ENCODE measurements at places on chromosomes 12 and 14.

- DNase-seq = no peak
Measured at GRCh38 chr14:101243587-101244338, 317.5 kb upstream of the DIO3 start.

DNA sequence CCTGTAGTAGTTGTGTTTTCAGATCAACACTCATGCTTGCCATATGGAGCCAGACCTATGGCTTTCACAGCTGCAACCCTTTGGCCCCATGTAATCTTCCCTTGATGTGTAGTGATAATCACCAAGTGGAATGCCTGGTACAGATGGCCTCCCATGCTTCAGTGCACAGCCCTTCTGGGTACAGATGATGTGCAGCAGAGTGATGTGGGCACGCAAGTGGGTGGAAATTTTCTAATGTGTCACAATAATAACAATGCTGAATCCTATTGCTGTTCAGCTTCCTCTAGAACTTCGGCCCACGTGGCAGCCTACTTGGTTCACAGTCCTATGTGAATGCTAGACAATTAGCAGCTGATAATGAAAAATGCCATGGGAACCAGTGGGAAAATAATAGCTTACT, 188.1 kb downstream of the SNAPC1 start:
- DNase-seq = no peak

DNA sequence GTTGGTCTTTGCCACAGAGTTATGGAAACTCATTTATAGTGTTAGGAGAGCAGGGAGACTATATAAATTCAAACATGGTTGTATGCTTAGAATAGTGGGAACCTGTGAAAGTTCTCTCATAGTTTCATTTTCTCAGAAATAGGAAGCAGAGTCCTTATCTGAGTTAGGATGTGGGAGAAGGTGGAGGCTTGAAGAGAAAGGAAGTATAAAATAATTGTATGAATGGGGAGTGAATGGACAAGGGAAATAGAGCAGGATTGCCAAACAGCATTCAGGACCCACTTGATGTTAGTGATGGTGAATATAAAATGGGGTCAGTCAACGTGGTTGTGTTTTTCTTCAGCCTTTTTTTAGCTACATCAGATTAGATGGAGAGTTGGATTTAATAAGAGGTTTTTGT, 34.0 kb upstream of the TPH2 start:
- no peak for DNase-seq

- DNase-seq = no peak
Measured at GRCh38 chr12:84348582-84348981, 564.0 kb downstream of the SLC6A15 start.

DNA sequence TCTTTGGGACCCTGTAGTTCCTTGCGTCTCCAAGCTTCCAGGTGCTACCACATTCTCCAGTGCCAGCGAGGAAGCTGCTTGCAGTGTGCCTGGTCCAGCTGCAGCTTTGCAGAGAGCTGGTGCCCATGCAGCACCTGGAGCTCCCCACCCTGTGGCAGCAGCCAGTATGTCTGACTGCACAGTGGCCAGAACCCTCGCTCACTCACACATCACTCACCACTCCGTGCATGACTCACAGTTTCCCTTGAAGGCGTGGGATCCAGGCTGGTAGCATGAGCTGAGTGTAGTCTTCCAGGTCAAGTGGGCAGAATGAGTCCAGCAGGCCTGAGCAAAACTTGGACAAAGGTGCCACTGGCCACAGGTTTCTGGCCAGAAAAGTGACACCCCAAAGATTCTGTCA, 33.6 kb downstream of the SDR9C7 start:
- DNase-seq = peak; percentile 26

DNA sequence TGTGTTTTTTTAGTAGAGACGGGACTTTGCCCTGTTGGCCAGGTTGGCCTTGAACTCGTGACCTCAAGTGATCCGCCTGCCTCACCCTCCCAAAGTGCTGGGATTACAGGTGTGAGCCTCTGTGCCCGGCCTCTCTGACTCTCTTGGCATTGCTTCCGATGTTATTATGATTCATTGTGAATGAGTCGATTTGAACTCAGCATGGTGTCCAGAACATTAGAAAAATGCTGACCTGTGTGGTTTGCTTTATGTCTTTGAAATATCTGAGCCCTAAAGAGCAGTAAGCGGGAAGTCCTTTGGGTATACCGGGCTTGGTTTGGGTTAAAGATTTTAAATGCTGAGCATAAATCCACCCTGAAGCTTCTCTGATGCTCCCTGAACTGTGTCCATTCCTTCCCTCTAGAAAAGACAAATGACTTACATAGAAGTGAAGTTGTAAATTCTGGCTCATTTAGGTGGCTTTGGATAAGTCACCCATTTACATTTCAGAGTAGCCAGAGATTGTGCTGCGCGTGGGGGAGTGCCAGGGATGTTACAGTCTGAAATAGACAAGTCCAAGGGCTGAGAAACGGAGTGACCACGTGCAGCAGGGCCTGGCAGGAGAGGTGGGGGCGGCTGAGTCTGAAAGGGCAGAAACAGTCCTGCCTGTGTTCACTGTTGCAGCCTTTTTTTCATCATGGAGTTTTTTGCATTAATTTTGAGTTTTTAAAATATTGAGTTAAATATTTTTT, 39.6 kb downstream of the SLC15A4 start:
- DNase-seq = no peak

DNA sequence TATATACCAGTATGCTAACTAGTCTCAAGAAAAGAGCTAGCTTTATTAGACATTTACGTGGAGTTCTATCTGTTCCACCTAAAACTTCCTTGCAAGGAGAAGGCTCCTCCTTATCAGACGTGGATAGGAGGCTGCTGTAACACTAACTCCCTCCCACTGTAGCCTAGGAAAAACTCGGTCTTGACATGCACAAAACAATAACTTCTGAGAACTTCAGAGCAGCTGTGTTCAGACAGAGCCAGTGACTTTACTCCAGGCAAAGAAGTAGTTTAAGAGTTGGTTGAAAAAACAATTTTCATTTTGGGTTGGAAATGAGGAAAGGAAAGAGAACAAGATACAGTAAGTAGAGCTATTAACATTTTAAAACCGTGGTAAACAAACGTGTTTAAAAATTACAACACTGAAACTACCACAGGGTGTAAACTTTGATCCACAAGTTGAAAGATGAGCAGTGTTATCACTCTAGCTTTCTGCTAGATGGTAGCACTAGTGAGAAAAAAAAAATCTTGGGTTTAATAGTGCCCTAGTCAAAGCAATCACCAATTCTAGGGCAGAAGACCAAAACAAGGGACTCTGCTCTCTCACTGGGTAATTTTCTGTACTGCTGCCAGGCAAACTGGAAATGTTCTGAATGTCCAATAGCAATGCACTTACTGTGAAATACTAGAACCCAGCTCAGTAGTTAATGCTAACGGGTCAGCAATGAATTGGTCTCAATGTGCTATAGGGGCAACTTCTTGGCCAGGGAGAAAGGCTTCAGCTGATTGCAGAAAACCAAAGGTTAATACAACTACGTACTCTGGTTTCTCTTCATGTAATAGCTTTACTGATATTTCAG, 2.4 kb downstream of the ATF7 start:
- peak; percentile 29 for DNase-seq

DNA sequence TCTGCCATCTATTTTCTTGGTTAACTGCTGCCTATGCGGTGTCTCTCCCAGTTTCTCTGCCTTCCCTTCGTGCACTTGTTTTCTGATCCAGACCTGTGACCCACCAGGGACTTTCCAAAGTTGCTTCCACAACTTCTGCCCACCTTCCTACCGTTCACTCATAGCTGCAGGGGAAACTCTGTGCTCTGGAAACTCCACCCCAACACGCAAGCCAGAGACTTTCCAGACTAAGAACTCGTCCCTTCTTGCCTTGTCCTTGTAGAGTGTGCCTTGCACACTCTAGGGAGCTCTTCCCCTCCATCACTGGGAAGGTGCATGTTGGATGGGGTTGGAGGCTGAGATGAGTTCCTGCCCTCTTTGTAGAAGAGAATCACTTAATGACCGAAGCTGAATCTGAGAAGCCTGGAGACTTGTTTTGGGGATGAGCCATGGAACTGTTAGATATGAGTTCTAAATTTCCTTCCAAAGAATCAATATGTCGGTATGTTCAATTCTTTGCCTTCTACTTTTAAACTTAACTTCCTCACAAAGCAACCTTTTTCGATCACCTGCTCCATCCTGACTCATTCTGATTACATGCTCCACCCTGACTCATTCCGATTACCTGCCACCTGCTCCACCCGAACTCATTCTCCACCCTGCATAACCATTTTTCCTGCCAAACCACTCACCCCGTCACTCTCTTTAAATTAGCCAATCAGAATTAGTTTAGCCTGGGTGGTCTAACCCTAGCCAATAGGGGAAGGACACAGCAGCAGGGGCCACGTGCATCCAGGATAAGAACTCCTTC, 82.1 kb upstream of the CAPRIN2 start:
- DNase-seq = no peak

DNA sequence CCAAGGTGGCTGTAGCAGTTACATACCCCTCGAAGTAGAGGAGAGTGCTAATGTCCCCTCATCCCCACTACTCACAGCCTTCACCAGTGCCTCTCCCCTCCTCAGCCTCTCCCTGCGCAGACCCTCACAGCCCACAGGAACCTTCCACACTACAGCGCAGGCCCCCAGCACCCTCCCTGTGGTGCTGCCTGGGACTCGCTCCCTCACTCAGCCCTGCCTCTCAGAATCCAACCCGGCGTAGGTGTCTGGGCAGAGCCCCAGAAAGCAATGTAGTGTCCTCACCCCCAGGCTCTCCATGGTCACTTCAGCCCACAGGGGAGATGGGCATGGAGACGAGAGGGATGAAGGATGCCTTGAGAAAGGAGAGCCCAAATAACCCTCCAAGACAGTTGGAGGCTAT, 10.9 kb upstream of the ZNF740 start:
- no peak for DNase-seq

Data from HFF-Myc (cell line).